ENCODE measurements at places on chromosomes 7 and 10.

- DNase-seq: no peak
Measured at GRCh38 chr10:115974816-115975430, 298.1 kb downstream of the GFRA1 start.

DNA sequence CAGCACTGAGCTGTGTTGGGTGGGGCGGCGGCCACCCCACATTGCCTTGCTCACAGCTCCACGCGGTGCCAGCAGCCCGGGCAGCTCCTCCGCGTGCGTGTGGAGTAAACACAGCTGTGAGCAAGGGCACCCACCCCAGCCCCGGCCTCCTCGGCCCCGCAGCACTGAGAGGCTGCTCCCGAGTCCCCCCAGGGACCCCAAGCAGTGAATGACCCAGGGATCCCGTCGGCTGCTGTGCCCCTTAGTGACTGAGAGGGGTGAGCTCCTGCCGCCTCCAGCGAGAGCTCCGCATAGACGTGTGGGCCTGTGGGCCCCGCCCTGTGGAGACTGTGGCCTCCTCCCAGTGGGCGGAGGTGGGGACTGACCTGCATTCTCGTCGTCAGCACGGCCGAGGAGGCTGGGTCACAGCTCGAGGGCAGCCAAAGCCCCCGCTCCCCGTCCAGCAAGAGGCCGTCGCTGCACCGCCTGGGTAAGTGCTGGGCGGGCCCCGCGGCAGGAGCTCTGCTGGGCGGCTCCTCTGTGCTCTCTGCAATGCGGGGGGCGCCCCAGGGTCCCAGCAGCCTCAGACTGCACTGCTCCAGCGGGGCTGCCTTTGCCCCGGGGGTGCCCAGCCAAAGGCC lies 29.9 kb upstream of the UTF1 start:
- DNase-seq: no peak

- DNase-seq: no peak
Measured at GRCh38 chr10:18282094-18282493, 141.9 kb downstream of the CACNB2 start.

- no peak for DNase-seq
Measured at GRCh38 chr7:29871787-29872398, 65.6 kb downstream of the WIPF3 start.

DNA sequence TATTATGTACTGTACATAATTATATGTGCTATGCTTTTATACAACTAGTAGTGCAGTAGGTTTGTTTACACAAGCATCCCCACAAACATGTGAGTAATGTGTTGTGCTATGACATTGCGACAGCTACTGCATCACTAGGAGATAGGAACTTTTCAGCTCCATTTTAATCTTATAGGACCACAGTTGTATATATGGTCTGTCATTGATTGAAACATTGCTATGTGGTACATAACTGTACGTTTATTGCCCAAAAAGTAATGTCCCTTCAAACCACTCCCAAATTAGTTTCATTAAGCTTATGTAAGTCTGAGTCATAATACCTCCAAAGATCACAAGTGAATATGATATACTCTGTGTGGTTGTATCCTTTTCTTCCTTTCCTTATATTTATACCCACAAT lies 183.2 kb upstream of the POT1 start:
- no peak for DNase-seq

DNA sequence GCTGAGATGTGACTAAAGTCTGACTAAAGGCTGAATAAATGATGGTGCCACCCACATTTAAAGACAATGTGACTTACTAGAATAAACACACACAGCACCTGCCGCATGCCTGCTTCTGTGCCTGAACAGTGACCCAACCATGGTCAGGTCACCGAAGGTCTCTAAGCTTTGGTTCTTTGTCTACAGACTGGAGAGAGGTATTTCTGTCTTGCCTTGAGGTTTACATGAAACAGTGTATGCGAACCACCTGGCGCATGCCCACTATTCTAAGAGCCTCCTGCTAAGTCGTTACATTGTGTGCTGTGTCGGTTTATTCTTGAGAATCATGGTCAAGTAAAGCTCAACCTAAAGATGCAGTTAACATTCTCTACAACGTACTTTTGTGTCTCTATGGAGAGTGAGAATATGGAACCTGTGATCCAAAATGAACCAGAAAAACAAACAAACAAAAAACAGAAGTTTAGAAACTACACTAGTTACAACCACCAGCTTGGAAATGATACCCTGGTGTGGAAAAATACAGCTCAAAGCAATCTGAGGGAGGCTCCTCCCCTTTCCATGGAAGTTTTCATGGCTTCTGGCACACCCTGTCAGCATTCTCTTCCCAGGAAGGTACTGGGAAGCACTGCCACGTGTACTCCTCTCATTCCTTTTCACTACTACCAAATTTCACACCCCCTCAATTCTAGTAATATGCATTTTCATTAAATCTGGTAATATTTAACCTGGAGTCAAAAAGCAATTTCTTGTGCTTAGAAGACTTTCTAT lies 40.0 kb downstream of the VOPP1 start:
- no peak for DNase-seq

DNA sequence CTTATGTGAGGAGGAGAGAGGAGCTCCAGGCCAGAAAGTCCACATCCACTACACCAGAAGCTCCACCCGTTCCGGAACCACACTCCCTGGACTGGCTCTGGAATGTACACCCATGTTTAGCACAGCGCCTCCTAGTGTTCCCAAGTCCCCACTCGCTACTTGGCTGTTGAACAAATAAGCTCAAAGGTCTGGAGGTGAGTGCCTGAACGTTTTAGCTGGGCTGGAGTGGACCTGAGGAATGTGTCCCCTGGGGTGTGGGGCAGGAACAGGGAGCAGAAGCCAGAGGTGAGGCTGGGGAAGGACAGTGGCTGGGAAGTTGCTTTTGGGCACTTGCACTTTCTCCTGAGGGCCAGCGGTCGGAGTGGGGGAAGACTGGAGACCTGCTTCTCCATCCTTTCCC lies 164.1 kb upstream of the CDCA7L start:
- no peak for DNase-seq

GRCh38 chr10:19832699-19833098 lies 16.5 kb downstream of the PLXDC2 start:
- no peak for DNase-seq

DNA sequence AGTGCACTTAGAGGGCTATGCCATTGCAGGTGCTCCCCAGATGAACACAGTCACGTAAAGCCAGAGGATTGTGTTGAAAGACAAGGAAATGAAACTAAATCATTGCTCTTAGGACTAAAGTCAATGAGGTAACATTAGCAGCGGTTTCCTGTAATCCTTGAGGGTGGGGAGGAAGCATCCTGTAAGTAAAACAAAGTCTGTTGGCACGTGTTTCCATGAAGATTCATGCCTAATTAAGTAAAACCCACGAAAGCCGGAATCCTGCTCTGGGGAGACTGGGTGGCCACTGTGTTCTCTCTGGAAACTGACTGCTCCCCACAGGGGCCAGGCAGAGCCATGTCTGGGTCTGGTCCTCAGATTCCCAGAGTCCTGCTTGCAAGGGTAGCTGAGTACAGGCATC lies 18.3 kb downstream of the STEAP1B start:
- no peak for DNase-seq

DNA sequence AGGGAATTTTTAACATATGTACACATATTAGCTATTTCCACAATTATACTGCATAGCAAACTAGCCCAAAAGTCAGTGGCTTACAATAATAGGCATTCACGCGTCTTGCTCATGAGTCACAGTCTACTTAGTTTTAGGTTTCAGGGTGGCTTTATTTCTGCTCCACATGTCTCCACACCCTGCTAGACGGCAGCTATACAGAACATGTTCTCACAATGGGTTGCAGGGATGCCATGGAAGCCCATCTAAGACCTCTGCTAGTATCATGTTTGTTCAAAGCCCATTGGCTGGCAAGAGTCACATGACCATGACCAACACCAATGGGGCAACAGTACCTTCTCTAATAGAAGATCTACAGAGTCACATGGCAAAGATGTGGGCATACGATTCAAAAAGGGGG lies 96.3 kb upstream of the NEBL start:
- DNase-seq: no peak

DNA sequence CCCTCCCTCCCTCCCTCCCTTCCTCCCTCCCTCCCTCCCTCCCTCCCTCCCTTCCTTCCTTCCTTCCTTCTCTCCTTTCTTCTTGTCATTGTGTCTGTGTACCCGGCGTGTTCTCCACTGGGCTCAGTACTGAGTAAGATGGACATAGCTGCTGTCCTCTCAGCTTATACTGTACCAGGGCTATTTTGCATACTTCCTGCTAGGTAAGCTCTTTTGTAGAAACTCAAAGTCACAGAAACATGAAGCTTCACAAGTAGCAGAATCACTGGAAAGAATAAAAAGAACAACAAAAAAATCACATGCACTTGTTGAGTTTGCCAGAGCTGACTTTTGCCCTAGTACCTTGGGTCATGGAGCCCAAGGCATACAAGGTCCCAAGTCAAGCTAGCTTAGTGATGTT lies 125.7 kb downstream of the PLPP4 start:
- DNase-seq: no peak

GRCh38 chr10:110840923-110841428 lies 30.8 kb upstream of the PDCD4 start:
- DNase-seq: no peak

- no peak for DNase-seq
Measured at GRCh38 chr7:7989133-7989532, 20.5 kb downstream of the GLCCI1 start.

DNA sequence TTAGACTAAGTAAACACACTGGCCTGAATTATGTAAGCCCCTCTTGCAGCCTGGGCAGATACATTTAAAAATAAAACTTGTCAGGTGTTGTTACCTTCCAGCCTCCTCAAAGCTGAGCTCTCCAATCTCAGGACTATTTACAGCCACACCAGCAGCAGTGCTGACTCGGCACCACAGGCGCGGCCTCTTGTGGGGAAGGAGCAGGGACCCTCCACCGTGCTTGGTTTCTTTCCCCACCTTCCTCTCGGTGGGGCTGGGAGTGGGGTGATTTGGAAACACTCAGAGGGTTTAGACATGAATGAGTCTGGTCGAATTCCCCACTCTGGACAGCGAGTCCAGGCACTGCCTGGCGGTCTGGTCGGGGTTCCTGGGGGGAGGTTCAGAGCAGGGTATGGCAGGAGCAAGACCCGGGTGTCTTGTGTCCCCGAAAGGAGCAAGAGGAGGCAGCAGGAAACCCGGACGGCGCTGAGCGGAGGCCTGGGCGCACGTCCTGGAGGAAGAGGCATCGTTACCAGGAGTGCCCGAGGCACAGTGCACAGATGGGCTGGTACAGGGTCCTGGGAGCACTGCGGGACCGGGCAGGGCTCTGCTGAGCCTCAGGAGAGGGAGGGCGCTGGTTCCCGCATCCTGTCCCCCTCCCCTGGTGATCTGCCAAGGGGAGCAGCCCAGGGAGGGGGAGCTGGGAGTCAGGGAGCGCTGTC lies 29.2 kb upstream of the CFAP46 start:
- no peak for DNase-seq

GRCh38 chr10:70274643-70275042 lies 9.2 kb downstream of the NPFFR1 start:
- no peak for DNase-seq

GRCh38 chr7:37987732-37988131 lies 67.3 kb downstream of the EPDR1 start:
- DNase-seq: no peak

GRCh38 chr7:18700147-18700546 lies 204.6 kb downstream of the HDAC9 start:
- no peak for DNase-seq

GRCh38 chr7:127525866-127526480 lies 59.4 kb downstream of the GCC1 start:
- no peak for DNase-seq

GRCh38 chr10:15121707-15122106 lies 24.6 kb downstream of the RPP38 start:
- no peak for DNase-seq

DNA sequence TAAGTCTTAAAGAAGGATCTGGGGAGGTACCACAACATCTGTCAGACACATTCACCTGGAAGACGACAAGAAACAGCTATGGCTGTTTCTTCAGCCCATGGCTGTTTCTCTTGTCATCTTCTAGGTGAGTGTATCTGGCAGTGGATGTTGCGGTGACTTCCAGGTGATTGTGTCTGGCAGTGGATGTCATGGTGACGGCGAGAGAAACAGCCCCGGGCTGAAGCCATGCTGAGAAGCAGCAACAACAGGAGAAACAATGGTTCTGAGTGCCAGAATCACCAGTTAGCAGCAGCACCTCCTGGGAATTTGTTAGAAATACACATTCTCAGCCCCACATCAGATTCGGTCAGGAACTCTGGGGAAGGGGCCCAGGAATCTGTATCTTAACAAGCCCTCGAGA lies 68.6 kb upstream of the SYPL1 start:
- DNase-seq: no peak

GRCh38 chr7:24907311-24907886 lies 72.6 kb downstream of the OSBPL3 start:
- no peak for DNase-seq
